Occipital lobe (tissue), 3 donors: ENCODE measurements at places on chromosomes 5 and 9.

DNA sequence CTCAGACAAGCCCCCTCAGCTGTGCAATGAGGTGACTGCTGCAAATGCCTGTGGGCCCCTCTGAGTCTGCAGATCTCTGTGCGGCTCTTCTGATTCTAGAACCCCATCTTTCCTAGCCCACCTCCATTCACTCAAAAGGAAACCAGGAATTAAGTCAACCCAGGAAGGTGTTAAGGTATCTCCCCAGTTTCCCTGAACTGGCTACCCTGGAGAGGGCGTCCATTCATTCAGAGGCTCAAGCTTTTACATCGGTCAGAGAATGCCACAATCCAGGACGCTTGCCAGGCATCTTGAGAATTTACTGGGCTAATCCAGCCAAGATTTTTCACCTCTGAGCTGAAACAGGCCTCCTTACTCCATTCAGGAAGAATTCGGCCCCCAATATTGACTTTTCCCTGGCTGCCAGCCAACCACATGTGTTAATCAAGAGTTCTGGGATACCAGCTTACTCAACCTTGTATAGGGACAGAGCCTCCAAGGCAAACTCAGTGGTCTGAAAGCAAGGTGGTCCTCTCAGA lies 889 bp upstream of the ADAMTS12 start:
- DNase-seq, result no peak

GRCh38 chr5:56019306-56020272 lies 24.8 kb upstream of the IL6ST start:
- no peak for DNase-seq

DNA sequence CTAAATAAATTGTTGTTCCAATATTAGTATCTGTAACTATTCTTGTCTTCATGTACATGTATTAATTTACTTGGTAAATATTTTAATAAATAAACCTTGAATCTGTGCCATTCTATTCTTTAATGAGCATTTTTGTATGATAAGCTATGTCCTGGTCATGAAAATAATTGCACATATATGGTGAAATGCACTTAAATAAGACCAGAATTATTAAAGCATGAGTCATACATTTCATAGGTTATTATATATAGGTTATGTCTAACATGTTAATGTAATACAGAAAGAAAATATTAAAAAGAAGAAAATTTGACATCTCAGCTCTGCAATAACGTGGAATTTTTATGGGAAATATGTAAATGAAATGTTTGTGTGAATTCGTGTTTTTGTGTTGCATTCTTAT lies 1168.1 kb downstream of the TAF11L14 start:
- no peak for DNase-seq

- no peak for DNase-seq
Observed at GRCh38 chr9:35673132-35674024, at the start of gene CA9. Gene CA9, plus strand, starts transcription at chr9:35673928. Its CDS starts 32 bp downstream, at chr9:35673960.

DNA sequence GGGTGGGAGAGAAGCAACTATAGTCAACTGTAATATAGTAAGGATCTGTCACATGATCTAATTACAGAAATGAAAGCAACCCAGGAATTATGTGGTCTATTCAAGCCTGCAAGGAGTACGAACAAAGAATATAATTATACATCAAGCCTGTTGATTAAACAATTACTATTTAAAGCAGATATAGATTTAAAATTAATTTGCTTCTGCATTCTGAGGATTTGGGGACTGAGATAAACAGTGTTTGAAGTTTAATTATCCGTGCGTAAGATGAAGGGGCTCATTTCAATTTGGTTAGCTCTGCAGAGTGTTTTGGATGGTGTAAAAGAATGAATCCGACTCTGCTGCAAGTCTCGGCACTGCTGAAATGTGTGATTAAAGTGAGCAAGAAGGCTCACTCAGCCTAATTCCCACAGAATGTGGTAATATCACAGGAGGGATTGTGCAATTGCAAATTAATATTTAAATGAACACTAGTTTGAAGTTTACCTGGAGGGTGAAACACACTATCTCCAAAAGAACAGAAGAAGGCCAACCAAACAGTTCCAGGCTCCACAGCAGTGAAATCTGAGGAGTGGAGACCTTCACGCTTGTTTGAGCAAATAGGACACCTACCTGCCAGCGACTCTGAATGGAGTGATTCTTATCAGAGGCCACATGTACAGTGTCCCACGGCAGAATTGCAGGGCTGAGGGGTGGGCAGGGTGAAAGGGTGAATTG lies 420.6 kb upstream of the SLC30A5 start:
- no peak for DNase-seq

GRCh38 chr9:78713614-78714405 lies 416.9 kb downstream of the PSAT1 start:
- DNase-seq, result no peak

- DNase-seq, result no peak
Observed at GRCh38 chr5:69492391-69492922, at the start of gene OCLN. Gene OCLN, plus strand, starts transcription at chr5:69492790. Its CDS starts 11,455 bp downstream, at chr5:69504245.

DNA sequence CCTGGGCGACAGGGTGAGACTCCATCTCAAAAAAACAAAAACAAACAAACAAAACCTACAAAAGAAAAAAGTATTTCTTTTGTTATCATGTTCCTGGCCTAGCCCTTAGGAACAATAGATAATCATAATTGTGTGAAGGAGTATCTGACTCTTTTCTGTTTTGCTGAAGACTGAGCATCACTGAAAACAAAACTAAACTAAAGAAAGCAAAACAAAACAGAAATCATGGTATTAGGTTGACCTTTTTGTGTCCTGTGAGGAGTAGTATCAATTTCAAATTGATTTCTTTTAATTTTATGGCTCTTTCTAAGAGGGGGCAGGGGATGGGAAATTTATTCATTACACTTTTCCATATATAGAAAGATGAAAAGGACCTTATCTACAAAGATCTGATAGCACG lies 246.0 kb downstream of the YTHDC2 start:
- DNase-seq, result no peak
